ENCODE measurements at places on chromosomes 5 and 9.

DNA sequence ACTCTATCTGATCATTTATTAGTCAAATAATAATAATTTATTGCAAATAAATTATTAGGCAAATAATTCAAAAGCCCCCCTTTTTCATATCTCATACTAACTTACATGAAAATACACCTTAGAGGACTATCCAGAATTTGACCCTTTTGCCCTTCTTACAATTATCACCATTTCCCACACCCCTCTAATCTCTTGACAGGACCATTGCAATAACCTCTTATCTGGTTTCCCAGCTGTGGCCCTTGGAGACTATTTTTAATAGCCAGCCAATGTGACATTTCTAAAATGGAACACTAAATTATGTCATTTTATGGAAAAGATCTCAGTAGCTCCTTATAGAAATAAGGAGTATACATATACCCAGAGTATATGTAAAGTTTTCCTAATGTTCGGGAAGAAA, 588.4 kb upstream of the COX7C start:
- no peak for DNase-seq

DNA sequence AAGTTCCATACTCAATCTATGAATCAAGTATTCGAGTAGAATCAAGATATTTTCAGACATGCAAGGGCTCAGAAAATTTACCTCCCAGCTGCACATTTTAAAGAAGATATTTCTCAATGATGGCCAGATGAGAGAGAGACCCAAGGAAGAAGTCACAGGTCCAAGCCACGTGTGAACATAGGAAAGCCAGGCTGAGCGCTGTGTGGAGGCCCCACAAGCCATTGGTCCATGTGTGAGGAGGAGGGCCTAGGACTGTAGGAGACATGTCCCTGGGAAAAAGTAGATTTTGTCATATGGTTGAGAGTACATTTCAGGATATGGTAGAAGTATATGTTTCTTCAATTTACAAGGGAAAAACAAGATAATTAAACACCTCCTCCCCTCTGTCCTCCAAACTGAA, 115.8 kb upstream of the RPS23 start:
- DNase-seq = no peak

GRCh38 chr5:32508806-32509805, 64.6 kb upstream of the ZFR start:
- DNase-seq = no peak

GRCh38 chr9:12878351-12878978, 103.6 kb downstream of the LURAP1L start:
- DNase-seq = no peak

DNA sequence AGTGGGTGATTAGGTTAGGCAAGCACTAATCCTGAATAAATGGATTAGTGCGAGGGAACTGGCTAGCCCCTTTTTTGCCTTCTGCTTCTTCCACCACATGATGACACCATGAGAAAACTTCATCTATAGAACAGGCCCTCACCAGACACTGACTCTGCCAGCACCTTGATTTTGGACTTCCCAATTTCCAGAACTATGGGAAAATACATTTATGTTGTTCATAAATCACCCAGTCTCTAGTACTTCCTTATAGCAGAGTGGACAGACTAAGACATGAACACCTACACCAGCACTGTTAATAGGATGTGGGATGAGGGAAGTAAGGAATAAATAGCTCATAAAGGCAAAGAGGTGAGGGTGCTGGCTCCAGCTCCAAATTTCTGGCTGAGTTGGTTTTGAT, 1.4 kb downstream of the ZNF622 start:
- no peak for DNase-seq

- DNase-seq = no peak
Observed at GRCh38 chr5:81145329-81145935, 87.7 kb upstream of the CKMT2 start.

DNA sequence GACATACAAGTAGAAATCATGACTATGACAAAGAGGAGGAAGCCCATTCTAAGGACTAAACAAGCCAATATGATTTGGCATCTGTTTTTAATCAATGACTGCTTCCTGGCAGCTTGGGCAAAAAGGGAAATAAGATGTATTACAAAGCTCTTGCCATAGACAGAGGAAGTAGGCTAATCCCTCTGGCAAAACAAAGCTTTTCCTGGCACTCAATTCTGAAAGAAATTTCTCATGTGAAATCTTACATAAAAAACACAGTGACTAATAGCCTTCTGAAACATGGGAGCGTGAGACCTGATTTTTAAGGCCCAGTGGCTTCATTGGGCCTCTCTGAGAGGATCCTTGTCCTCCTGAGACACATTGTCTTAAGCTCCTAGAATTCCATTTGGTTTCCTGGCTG, 93.6 kb downstream of the COL23A1 start:
- no peak for DNase-seq

DNA sequence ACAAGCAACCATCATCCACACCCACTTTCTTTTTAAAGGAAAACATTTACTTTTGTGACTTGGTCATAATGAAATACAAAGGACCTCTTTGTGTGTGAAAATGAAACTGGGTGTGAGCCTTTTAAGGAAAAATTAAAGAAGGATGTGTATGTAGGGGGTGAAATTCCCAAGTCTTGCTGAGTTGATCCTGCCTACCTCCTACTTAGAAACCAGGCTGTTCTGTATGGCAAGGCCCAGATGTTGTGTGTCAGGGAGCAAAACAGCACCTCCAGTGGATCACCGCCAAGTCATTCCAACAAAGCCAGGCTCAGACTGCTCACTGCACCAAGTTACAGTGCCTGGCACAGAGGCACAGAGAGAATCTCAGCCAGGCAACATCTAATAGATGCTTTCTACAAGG, 198.5 kb upstream of the FBN2 start:
- DNase-seq = no peak

- DNase-seq = no peak
Observed at GRCh38 chr5:14267991-14268708, 125.0 kb downstream of the TRIO start.
